ENCODE measurements at places on chromosomes 2 and 18. TPM values are rescaled to one million over a fixed set of nuclear protein-coding genes. Genes with fewer than 3 reads are reported as not detected.
A peak's percentile ranks its signal among the peaks of the same experiment; 100 is the strongest.

DNA sequence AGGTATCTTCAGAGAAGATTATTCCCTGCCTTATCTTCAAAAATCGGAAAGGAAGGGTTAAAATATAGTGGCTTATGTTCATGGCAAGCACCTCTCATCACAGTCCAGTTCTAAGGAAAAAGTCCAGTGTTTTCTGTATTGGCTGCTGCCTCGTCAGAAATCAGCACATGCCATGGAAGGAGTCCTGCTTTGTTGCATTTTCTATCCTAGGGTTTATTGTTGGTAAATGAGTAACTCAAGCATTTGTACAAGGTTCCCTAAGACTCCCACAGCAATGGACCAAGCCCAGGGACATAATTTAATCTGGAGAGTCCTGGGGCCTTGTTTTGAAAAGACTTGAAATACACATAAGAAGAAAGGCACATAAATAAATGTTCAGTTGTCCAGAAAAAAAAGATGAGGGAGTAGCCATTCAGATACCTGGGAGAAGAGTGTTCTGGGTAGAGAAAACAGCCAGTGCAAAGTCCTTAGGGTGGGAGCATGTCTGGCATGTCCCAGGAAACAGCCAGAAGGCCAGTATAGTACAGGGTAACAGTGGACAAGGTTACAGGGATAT lies 26.4 kb downstream of the NBEAL1 start:
- DNase-seq: no peak

DNA sequence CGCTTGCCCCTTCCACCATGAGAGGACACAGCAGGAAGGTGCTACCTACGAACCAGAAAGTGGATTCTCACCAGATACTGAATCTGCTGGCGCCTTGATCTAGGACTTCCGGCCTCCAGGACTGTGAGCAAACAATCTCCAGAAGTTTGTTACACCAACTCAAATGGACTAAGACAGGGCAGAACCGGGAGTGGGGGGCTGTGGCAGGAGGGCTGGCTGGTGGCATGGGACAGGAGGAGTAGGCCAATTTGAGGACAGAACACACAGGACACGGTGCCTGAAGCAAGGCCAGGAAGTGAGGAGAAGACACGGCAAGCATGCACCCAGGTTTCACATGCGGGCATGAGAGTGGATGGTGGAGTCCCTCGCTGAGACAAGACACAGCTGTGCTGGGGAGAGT lies 40.1 kb downstream of the CRACDL start:
- DNase-seq: no peak

- no peak for DNase-seq
These were observed 74.5 kb downstream of the TET3 start for GRCh38 chr2:74059137-74059775.

- DNase-seq: no peak
These were observed 1368.0 kb upstream of the ZEB2 start for GRCh38 chr2:145887915-145888314.

- no peak for DNase-seq
These were observed 6.8 kb downstream of the SCTR start for GRCh38 chr2:119517433-119517832.

GRCh38 chr2:29629495-29629894 lies 291.9 kb downstream of the ALK start:
- no peak for DNase-seq

DNA sequence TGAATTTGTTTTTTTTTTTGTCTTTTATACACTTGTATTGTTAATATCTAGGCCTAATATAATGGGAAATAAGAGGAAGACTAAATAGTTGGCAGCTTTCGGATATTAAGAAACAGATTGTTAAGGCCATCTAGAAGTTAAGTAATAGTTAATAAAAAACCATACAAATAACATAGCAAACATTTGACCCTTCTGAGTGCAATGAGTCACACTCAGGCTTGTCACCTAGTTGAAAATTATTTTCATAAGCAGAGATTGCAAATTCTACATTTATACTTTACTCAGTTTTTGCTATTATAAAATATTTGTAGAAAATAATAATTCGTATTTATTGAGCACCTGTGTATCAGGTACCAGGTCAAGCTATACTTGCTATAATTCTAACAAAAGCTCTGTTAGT lies 2.4 kb downstream of the NUP35 start:
- DNase-seq: no peak

DNA sequence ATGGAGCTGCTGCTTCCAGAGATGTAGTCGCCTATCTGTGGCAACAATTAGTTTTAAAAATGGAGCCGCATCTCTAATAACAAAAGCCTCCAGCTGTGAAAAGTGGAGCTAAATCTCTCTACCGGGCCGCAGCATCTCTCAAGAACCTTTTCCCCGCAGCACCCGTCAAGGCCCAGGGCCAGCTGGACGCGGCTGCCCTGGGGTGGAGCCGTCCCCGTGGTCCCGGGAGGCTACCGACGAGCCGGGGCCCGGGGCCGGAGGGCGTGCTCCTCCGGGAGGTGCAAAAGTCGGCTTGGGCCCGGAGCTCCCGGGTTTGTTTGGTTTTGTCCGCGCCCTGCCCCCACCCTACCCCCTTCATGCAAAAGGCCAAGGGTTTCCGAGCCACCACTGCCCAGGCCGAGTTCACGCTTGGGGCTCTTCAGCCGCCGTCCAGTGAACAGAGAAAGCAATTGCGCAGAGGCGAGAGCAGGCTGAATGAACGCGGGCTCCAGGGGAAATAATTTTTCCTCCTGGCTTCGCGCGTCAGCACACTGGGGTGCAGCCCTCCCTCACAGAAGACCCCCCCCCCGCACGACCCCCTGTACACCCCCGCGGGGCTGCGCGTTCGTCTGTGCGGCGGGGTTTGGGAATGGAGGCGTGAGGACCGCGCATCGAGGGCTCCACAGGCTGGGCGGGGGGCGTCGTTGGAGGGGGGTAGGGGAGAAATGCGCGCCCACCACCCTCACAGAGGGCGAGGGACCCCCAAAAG lies 557 bp upstream of the GREB1L start:
- DNase-seq: no peak

GRCh38 chr2:20419007-20419576 lies 27.8 kb upstream of the RHOB start:
- DNase-seq: no peak

GRCh38 chr2:1979569-1979968 lies 235.3 kb upstream of the PXDN start:
- DNase-seq: no peak

- DNase-seq: no peak
These were observed 47.3 kb downstream of the C2orf42 start for GRCh38 chr2:70143314-70144150.

DNA sequence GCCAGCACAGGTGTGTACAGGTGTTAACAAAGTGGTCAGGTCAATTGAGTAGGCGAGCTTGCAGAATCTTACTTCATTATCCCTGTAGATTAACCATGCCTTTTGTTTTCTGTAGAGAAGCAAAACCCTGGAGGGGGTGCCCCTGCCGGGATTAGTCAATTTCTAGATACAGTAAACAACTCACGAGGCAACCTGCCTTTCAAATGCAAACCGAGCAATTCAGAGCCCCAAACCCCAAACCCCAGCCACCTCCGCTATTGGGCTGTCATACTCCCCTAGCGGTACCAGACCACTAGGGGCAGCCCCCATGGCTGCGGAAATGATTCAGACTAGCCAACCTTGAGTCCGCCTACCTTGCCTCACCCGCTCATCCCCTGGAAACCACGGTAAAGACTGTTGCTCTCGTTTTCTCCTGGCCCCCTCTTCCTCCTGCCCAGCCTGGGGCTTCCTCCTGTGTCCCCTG lies 61.4 kb upstream of the KIF5C start:
- DNase-seq: no peak

DNA sequence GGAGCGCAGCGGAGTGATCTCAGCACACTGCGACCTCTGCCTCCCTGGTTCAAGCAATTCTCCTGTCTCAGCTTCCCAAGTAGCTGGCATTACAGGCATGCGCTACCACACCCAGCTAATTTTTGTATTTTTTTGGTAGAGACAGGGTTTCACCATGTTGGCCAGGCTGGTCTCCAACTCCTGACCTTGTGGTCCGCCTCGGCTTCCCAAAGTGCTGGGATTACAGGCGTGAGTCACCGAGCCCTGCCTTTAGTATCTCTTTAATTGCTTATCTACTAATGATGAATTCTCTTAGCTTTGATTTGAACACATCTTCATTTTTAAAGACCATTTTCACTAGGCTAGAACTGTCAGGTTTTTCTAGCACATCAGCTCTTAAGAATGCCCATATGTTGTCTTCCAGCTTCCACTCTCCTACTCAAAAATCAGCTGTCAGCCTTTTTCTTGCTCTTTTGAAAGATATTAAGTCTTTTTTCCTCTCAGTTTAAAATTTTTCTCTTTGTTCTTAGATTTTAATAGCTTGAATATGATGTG lies 16.1 kb upstream of the MFSD2B start:
- DNase-seq: no peak

- DNase-seq: no peak
These were observed 13.4 kb downstream of the IL1R1 start for GRCh38 chr2:102155703-102156515.

- no peak for DNase-seq
These were observed 53.3 kb upstream of the TFCP2L1 start for GRCh38 chr2:121338281-121338680.

- DNase-seq: no peak
These were observed 55.1 kb upstream of the CWC22 start for GRCh38 chr2:180062178-180062577.

- DNase-seq: no peak
These were observed 52.3 kb downstream of the TDRD15 start for GRCh38 chr2:21175895-21176646.

DNA sequence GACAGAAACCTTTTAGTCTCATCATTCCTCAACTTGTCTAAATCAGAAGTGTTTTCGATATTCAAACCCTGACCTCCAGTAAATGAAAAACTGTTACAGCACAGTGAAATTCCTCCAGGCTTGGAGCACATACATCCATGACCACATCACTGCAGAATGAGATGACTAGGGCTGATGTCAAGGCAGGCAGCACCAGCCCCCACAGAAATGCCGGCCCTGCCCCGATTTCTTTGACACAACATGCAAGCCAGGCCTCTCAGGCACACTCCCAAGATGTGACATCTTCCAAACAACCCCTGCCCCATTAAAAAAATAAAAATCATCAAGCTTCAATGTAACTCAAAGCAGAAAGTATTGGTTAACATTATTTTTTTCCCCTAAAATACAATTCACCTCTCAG lies 103.3 kb downstream of the CTAGE1 start:
- no peak for DNase-seq

DNA sequence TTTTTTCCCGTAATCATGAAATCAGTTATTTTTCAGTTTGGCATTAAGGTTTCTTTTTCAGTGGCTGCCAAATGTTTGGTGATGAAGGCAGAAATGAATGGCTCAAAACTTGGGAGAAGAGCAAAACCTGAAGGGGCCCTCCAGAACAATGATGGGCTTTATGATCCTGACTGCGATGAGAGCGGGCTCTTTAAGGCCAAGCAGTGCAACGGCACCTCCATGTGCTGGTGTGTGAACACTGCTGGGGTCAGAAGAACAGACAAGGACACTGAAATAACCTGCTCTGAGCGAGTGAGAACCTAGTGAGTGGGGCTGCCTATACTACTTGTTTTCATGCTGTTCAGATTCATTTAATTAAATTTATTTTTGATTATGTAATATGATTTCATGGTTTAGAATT lies 29.2 kb upstream of the MSH2 start:
- DNase-seq: no peak

- no peak for DNase-seq
These were observed 64.4 kb downstream of the KLHL29 start for GRCh38 chr2:23449413-23449812.

DNA sequence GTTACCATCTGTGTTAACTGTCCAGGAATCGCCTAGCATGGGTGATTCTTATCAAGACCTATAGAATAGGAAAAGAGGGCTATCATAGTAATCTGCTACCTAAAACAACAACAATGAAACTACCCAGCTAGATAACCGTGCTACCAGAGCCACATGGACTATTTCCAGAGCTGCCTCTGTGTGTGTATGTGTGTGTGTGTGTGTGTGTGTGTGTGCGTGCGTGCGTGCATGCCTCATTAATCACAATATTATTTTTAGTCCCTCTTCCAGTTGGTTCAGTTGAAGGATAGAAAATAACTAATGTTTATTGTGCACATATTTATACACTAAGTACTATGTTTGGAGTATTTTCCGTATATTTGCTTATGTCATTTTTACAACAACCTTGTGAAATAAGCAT lies 201.1 kb downstream of the SP3 start:
- no peak for DNase-seq

GRCh38 chr18:49059028-49059834 lies 108.5 kb upstream of the SMAD7 start:
- DNase-seq: no peak

GRCh38 chr2:118738524-118739308 lies 108.7 kb downstream of the EN1 start:
- peak; percentile 71 for DNase-seq

DNA sequence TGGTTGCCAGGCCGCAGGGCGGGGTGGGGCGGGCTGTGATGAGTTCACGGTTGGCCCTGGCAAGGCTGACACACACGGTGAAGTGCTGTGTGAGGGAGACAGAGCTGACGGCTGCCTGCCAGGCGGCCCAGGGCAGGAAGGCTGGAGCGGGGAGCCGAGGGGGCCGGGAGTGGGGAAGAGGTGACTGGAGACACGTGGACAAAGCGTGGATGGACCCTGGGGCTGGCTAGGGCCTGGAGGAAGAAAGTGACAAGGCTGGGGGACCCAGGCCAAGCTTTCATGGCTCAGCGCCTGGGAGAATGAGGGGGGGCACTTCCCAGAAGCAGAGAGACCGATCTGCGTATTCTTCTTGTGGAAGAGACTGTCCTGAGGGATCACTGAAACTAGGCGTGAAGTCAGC lies 123.2 kb downstream of the DYSF start:
- DNase-seq: no peak

- DNase-seq: no peak
These were observed 77.4 kb upstream of the GCFC2 start for GRCh38 chr2:75788154-75788553.

DNA sequence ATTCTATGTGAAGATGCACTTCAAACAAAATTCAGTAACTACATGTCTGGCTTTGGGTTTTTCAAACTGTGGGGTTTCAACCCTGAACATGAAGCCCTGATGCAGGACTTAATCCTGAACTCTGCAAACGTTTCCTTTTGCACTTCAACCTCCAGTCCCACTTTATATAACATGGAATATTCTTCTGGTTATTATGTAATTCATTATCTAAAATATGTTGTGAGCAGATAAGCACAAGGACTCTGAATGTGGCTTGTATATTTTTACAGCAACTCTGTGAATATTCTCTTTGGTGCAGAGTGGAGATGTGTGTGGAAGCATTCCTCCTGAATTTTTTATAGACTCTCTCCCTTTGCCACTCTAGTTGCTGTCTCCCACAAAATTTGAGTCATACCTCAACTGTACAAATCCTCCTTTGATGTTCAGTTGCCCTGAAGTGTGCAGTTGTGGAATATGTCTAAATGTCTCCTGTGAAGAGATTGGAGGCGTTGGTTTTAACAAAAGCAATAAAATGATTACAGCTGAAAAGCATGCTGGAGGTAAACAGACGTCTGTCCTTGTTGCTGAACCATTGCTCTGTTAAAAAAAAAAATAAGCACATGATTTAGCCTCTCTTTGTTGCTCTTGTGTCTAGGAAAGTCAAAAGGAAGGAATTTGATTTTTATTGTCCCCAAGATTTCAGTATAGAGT lies 205.1 kb upstream of the NRP2 start:
- DNase-seq: no peak

The XRCC5 gene
- total RNA-seq: 284 TPM

The CDH2 gene
- total RNA-seq: 196 TPM

The SMYD1 gene
- not detected for total RNA-seq

The COL5A2 gene
- total RNA-seq: 27.1 TPM

The TEX44 gene
- not detected for total RNA-seq

The HSPE1 gene
- total RNA-seq: 96.5 TPM

The FSHR gene
- not detected for total RNA-seq

The PAX8 gene
- 118 TPM for total RNA-seq

The PPP4R3B gene
- total RNA-seq: 48.1 TPM

The BAZ2B gene
- total RNA-seq: 45.0 TPM

The DUSP2 gene
- 1.7 TPM for total RNA-seq

The TLX2 gene
- not detected for total RNA-seq

The MYOM1 gene
- 0.04 TPM for total RNA-seq

Measured in kidney epithelial cell (primary cell).